Skeletal muscle cell (primary cell): ENCODE measurements at places on chromosomes 7 and 10.
A peak's percentile ranks its signal among the peaks of the same experiment; 100 is the strongest.

DNA sequence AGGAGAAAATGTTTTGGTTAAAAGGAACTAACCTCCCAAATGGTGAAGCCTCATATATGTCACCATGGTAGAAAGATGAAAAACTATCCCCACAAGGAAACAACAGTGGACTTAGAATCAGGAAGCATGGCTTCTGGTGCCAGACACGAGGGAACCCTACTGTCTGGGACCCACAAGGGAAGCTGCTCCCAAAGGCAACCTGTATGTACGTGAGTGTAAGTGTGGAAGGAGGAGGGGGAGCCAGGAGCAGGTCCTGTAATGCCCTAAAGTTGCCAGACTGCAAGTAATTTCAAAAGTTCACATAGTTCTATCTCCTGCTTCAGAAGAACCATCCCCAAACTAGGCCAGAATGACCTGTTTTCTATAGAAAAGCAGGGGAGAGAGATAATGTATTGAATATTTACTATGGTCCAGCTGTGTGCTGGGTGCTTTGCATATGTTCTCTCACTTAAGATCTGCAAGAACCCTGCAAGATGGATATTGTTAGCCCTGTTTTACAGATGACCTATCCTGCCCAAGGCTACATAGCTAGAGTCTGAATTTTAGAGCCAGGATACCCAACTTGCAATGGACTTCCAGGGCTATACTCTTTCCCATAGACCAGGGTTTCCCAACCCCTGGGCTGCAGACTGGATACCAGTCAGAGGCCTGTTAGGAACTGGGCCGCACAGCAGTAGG lies 19.2 kb downstream of the DUSP5 start:
- DNase-seq, result no peak

GRCh38 chr10:91149550-91149949 lies 70.9 kb upstream of the PCGF5 start:
- DNase-seq, result no peak

DNA sequence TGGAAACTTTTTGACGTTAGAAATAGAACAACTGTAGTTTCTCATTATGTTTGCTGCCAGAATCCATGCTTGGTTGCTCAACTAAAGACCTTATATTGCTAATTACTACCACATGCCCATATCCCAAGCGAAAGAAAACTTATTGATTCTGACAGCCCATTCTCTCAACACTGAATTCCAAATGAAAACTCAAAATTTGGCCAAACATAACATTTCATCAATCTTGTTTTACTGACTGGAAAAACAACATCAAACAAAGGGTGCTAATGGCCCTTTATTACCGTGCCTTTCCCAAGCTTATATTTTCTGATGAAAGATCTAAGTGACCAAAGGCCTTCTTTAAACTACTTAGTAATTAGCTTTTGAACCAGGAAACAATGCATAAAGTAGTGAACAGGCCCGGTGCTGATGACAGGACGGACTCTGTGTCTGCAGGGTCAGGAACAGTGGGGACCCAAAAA lies 531.8 kb downstream of the KCNMA1 start:
- DNase-seq, result peak; percentile 66

- no peak for DNase-seq
These were observed 34.9 kb upstream of the TLL2 start for GRCh38 chr10:96548589-96548988.

DNA sequence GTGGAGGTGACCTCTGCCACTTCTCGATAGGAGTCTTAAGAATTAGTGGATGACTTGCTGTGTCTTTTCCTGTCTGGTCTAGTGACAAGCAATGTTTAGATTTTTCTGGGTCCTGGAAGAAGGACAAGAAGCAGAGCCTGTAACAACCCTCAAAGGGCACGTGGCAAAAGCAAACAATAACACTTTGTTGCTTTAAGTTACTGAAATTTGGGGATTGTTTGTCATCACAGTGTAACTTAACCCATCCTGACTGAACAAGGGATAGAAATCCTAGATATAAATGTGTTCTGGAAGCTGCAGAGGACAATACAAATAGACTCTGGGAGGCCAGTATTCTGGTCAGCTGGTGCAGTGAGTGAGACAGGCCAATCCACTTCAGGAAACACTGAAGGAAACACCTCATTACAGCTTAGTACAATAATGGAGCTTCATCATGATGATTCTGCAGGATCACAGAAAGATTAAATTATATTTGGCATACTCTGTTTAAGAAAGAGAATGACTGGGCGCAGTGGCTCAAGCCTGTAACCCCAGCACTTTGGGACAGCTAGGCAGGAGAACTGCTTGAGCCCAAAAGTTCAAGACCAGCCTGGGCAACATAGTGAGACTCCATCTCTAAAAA lies 23.3 kb downstream of the ENKUR start:
- no peak for DNase-seq

- no peak for DNase-seq
These were observed 75.9 kb downstream of the SORBS1 start for GRCh38 chr10:95485056-95485844.

- peak; percentile 40 for DNase-seq
These were observed 191.7 kb downstream of the TFEC start for GRCh38 chr7:115838829-115839228.
